ENCODE measurements at places on chromosomes 5 and 9. TPM values are rescaled to one million over a fixed set of nuclear protein-coding genes. Genes with fewer than 3 reads are reported as not detected.

NSG2 gene
- total RNA-seq = not detected

SLC24A2 gene
- total RNA-seq = not detected

GPR151 gene
- not detected for total RNA-seq

DRD1 gene
- 0.07 TPM for total RNA-seq

ADAMTS12 gene
- total RNA-seq = 7.6 TPM

TAF1L gene
- total RNA-seq = not detected

SLCO6A1 gene
- total RNA-seq = not detected

BAAT gene
- 0.56 TPM for total RNA-seq

CLPTM1L gene
- 198 TPM for total RNA-seq

HSD17B4 gene
- total RNA-seq = 63.5 TPM

CSF1R gene
- total RNA-seq = 0.35 TPM

PCSK1 gene
- 0.16 TPM for total RNA-seq

LVRN gene
- 0.02 TPM for total RNA-seq
